Progenitor cell of endocrine pancreas (in vitro differentiated cells): ENCODE measurements at places on chromosomes 12 and 14. TPM values are rescaled to one million over a fixed set of nuclear protein-coding genes. Genes with fewer than 3 reads are reported as not detected.

The SERPINA10 gene
- 2.6 and 3.2 TPM in 2 replicates for total RNA-seq

The HHIPL1 gene
- total RNA-seq, result 0.65 and 0.73 TPM in 2 replicates

The ZNF385A gene
- total RNA-seq, result 15.6 and 16.6 TPM in 2 replicates

DNA sequence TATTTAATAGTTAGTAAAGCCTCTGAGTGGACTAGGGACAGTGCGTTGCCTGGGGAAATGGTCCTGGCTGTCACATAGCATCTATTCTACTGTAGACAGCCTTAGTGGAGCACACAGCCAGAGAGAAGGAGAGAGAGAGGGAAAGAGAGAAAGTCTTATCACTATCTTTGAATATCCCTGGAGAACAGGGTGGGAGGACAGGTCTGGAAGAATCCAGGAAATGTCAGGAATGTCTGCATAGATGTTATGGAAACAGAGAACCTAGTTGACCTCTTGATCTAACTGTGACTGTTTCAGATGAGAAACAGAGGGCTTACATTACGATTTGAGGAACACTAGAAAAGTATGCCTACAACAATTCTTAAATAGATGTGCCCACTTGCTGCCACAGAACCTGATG is 92.8 kb downstream of the SLC15A5 start:
- H3K4me3 ChIP-seq, result no peak overlapping the region
- DNase-seq, result no peak
- no peak overlapping the region for H3K27ac ChIP-seq
- peaks cover 16% of the 10 kb centered on the region for H3K4me1 ChIP-seq
- no peaks in the 10 kb centered on the region for H3K27me3 ChIP-seq

DNA sequence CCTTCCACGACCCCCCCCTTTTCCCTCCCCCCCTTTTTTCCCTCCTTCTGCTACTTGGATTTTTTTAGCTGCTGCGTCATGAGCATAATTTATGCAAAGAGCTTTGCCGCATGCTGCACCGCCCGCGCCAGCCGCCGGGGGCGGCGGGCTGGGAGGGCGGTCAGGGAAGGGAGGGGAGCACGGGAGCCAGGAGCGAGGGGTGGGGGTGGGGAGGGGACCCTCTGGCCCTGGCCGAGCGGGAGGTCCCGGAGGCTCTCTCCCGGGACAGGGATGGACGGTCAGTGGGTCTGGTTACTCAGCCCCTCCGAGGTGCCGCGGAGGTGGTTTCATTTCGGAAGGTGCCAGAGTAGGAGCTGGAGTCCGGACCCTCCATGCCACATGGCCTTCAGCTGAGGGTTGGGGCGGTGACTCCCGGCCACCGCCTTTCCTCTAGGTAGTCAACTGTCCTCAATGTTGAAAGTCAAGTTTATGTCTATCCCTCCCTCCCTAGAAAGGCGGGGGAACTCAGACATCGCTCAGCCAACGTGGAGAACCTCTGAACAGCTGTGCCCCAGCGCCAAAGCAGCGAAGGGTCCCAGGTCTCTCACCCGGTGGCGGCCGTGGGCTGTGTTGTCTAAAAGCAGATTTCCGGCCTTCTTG is at the start of gene POU6F1:
Gene POU6F1 (minus strand): TSS at position 95 of the 639 bp plus-strand sequence. CDS start 11,226 bp downstream, outside the sequence.
- peak within 1 kb of the TSS; percentile 96 for H3K27ac ChIP-seq
- H3K4me1 ChIP-seq, result peaks cover 12% of the 10 kb centered on the region
- H3K27me3 ChIP-seq, result no peaks in the 10 kb centered on the region
- H3K36me3 ChIP-seq, result no peaks in the 10 kb centered on the region

DNA sequence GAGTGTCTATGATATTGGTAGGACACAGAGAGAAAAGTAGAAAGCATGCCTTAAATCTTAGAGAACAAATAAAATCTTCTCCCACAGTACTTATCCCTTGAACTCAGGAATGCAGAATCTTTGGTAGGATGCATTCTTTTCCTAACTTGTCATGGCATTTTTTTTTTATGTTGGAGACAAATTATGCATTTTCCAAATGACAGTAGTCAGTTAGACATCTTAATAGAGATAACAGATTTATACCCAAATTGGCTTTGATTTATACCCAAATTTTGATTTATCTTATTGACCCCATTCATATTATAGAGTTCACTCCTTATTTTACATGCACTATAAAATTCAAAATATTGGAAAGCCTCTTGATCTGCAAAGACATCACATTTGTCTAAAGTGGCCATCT is 132.9 kb downstream of the CNTN1 start:
- no peaks in the 10 kb centered on the region for H3K36me3 ChIP-seq
- no peak overlapping the region for H3K27ac ChIP-seq
- H3K27me3 ChIP-seq, result peaks cover 5% of the 10 kb centered on the region
- peaks cover 3% of the 10 kb centered on the region for H3K4me1 ChIP-seq
- DNase-seq, result no peak
- no peak overlapping the region for H3K4me3 ChIP-seq

DNA sequence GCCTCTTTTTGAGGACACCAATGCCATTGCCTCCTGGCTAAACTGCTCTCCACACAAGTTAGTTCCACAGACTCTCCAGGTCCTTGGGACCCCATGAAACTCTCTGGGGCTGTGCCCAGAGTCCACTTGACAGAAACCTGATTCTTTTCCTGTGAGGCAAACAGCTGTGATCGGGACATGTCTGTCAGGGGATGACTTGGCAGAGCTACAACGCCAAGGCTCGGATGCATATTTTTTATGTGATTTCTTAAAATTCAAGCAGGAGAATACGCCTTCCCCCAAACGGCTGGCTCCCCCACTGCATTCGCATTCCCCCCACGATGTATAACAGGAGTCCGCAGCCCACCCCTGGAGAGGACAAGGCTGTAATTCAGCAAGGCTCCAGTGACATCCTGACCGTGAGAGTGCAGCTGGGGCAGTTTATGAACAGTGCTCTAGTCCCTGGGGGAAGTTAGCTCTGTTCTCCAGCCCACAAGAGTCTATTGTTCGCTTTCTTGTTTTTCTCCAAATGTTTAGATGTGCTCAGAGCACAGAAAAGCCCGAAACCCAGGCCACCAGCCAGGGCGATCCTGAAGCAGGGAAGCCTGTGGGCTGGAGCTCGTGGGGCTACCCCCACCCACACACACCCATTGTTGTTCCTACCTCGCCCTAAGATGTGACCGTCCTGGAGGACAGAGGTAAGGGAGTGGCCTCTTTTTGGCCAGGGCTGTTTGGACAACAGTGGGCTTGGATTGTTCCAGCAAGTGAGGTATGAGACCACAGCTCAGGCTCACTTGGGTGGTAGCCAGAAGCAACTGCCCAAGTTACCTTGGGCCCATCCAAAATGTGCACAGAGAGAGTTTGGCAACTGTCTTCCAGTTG is 159.5 kb downstream of the ZFP36L1 start:
- H3K36me3 ChIP-seq, result no peaks in the 10 kb centered on the region
- no peak overlapping the region for H3K4me3 ChIP-seq
- peak overlapping the region; percentile 27 for H3K27ac ChIP-seq
- peaks cover 48% of the 10 kb centered on the region for H3K4me1 ChIP-seq
- DNase-seq, result peak; percentile 6
- H3K27me3 ChIP-seq, result no peaks in the 10 kb centered on the region

GRCh38 chr14:100294213-100294962 is 11.9 kb downstream of the SLC25A29 start:
- H3K27me3 ChIP-seq, result no peaks in the 10 kb centered on the region
- H3K4me1 ChIP-seq, result no peaks in the 10 kb centered on the region
- no peak for DNase-seq
- H3K36me3 ChIP-seq, result peaks cover 5% of the 10 kb centered on the region
- H3K4me3 ChIP-seq, result no peak overlapping the region

GRCh38 chr12:28899951-28900350 is 249.1 kb upstream of the FAR2 start:
- no peak overlapping the region for H3K4me3 ChIP-seq
- H3K4me1 ChIP-seq, result no peaks in the 10 kb centered on the region
- DNase-seq, result no peak
- H3K27me3 ChIP-seq, result no peaks in the 10 kb centered on the region
